ENCODE measurements at places on chromosomes 4 and X. TPM values are rescaled to one million over a fixed set of nuclear protein-coding genes. Genes with fewer than 3 reads are reported as not detected.

TKTL2 gene
- polyA plus RNA-seq, result not detected

FREM3 gene
- polyA plus RNA-seq, result not detected

MXRA5 gene
- 4.4 TPM for polyA plus RNA-seq

GRCh38 chr4:83558059-83558653 lies 22.2 kb downstream of the GPAT3 start:
- DNase-seq, result no peak

DNA sequence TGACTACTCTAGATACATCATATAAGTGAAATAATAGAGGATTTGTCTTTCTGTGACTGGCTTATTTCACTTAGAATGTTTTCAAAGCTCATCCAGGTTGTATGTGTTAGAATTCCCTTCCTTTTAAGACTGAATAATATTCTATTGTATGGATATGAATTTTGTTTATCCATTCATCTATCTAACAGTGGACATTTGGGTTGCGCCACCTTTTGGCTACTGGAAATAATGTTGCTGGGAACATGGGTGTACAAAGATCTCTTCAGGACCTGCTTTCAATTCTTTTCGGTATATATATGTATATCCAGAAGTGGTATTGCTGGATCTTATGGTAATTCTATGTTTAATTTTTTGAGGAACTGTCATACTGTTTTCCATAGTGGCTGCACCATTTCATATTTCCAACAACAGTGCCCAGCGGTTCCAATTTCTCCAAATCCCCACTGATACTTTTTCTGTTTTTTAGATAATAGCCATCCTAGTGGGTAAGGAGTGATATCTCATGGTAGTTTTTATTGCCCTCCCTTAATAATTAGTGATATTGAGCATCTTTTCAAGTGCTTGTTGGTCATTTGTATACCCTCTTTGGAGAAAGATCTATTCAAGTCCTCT lies 3.4 kb upstream of the SCD5 start:
- DNase-seq, result no peak

DNA sequence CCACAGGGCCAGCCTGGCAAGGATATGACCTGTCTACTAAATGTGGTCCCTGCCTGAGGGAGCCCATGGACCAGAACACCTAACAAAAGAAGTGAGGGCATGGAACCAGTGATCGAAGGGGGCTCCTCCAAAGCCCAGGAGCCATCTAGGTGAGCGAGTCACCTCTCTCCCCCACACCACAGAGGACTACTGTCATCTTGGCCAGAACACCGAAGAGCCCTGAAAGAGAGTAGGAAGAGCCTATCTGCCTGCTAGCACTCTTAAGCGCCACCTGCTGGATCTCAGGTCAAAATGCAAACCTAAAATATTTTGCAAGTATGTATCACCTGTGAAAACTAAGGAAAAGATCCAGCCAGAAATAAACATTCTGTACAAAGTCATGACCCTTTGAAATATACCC lies 137.9 kb upstream of the ZXDB start:
- no peak for DNase-seq

DNA sequence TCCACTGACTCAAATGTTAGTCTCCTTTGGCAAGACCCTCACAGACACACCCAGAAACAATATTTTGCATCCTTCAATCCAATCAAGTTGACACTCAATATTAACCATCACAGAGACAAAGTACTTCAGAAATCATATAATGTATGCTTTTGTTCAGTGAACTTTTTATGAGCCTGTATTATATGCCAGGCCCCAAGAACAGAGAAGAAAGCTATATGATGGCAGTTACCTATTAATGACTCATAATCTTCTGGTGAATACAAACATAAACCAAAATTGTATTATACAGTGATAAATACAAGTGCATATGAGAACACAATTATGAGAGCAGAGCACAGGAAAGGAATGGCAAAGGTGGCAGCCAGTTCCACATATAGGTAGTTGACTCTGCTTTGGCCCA lies 852.0 kb upstream of the EPHA5 start:
- DNase-seq, result no peak

All from kidney (tissue), 22 donors.